ENCODE measurements at places on chromosomes 4 and X.

DNA sequence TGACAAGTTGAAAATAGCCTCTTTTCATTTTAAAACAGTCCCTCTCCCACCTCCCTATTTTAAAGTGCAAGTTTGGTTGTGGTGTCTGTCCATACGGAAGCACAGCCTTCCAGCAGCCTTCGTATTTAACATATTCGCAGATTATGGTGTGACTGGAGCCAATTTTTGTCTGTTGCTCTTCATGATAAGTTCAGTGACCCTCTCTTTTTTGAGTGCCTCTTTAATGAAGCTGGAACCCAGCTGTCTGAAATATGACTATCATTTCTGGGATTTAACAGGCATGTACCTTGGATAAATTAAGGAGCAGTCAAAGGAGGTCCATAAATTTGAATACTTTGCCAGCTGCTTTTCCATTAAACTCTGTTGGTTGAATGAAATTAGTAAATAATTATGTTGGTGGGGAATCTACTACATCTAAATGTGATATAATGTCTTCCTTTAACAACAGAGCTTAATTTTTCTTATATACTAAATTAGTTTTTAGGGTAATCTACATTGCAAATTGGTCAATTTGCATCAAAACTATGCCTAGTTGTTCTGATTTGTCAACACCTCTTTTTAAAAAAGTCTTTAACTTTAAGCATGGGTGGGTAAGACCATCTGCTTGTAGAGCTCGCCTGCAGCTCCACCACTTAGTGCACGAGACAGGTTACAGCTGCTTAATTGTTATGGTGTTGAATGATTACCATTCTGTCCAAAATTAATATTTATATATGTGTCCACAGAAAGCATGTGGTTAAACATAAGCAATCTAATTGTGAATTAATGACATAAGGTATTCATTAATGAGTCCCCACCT, 216.6 kb downstream of the DCTD start:
- DNase-seq: no peak

- no peak for DNase-seq
Observed at GRCh38 chr4:20529691-20530090, 170.6 kb upstream of the PACRGL start.

DNA sequence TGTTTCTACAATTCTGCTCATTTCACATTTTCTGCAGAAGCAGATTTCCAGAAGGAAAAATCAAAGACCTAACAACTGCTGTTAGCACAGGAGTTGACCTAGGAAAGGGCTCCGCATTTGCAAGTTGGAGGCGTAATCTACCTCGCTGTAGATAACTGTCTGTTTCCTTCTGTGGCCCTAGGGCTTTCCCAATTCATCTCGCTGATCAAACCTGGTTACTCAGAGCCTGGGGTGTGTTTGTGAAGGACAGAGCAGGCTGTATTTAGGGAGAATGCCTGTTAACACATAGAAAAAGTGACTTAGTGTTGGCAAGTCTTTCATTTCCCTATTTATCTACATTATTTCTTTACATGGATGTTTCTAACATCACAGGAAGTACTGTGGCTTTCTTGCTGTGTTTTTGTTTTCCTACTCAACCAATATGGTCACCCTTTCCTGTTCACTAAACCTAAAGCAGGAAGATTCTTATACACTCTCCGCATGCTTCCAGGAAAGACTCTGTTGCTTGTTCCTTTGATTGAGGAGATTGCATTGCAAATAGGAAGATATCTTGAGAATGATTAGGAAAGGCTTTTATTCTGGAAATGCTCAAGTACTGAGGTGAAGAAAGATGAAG, 40.5 kb downstream of the AGA start:
- DNase-seq: no peak

GRCh38 chr4:124334119-124334518, 378.4 kb downstream of the ANKRD50 start:
- DNase-seq: no peak

- no peak for DNase-seq
Observed at GRCh38 chr4:133081246-133081645, 67.8 kb upstream of the PCDH10 start.

DNA sequence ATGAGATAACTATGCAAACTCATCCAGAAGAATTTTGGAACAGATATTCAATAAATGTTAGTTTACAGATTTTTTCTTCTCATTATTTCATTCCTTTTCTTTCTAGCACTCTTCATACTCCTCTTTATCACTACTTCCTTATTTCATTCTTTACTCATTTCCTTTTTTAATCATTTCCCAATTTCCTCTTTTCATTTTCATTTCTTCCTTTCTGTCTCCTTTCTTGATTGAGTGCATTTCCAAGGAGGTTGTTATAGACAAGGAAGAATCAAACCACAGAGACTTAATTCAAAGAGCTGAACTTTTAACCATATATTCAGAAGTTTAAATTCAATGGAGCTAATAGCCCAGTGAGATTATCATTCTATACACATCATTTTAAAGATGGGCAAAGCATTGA, 600.7 kb downstream of the ARAP2 start:
- no peak for DNase-seq

DNA sequence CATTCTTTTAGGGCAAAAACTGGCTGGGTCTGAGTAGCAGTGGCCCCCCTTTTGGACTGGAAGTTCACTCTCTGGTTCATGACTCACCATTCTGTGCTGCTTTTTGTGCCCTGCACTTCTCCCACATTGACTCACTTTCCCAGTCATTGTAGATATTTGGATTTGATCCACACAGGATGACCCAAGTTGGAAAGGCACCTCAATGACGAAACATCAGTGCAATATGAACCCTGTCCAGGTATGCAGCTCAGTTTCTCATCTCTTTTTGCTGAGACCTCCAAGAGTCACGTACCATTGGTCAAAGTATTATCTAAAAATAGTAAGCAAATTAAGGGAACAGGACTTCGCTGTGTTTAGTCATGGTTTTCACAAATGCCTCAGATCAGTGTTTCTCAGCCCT, 92.7 kb downstream of the CBLL2 start:
- DNase-seq: no peak

Measured in stimulated activated CD4-positive, alpha-beta T cell treated with anti-CD3 and anti-CD28 coated beads, Interleukin-12 subunit alpha, Interleukin-12 subunit beta, amount 100 ng/mL, for 4 hours (primary cell).